ENCODE measurements at places on chromosomes 1 and 21. TPM values are rescaled to one million over a fixed set of nuclear protein-coding genes. Genes with fewer than 3 reads are reported as not detected.

- no peaks in the 10 kb centered on the region for H3K27me3 ChIP-seq
- DNase-seq: no peak
- H3K27ac ChIP-seq: no peak overlapping the region
- no peak overlapping the region for H3K4me3 ChIP-seq
- peaks cover 14% of the 10 kb centered on the region for H3K4me1 ChIP-seq
- no peaks in the 10 kb centered on the region for H3K36me3 ChIP-seq
Observed at GRCh38 chr1:11781297-11781696, 19.3 kb downstream of the C1orf167 start.

The OR2M3 gene
- total RNA-seq: not detected

The OBSCN gene
- 191 TPM for total RNA-seq

The PRAMEF12 gene
- not detected for total RNA-seq

- DNase-seq: peak; percentile 75
- H3K4me1 ChIP-seq: peaks cover 24% of the 10 kb centered on the region
- no peak overlapping the region for H3K4me3 ChIP-seq
- no peaks in the 10 kb centered on the region for H3K36me3 ChIP-seq
- H3K27me3 ChIP-seq: no peaks in the 10 kb centered on the region
Observed at GRCh38 chr1:243268751-243269460, 13.1 kb downstream of the SDCCAG8 start.

GRCh38 chr1:89190017-89190416, 8.7 kb downstream of the GBP4 start:
- H3K27ac ChIP-seq: no peak overlapping the region
- no peaks in the 10 kb centered on the region for H3K27me3 ChIP-seq
- no peaks in the 10 kb centered on the region for H3K36me3 ChIP-seq
- H3K4me1 ChIP-seq: peaks cover 6% of the 10 kb centered on the region
- DNase-seq: no peak

- H3K4me3 ChIP-seq: no peak overlapping the region
- peak; percentile 94 for DNase-seq
- H3K4me1 ChIP-seq: peaks cover 13% of the 10 kb centered on the region
- H3K36me3 ChIP-seq: no peaks in the 10 kb centered on the region
- no peaks in the 10 kb centered on the region for H3K27me3 ChIP-seq
- no peak overlapping the region for H3K27ac ChIP-seq
Observed at GRCh38 chr21:41957991-41958766, 4.4 kb upstream of the C2CD2 start.

DNA sequence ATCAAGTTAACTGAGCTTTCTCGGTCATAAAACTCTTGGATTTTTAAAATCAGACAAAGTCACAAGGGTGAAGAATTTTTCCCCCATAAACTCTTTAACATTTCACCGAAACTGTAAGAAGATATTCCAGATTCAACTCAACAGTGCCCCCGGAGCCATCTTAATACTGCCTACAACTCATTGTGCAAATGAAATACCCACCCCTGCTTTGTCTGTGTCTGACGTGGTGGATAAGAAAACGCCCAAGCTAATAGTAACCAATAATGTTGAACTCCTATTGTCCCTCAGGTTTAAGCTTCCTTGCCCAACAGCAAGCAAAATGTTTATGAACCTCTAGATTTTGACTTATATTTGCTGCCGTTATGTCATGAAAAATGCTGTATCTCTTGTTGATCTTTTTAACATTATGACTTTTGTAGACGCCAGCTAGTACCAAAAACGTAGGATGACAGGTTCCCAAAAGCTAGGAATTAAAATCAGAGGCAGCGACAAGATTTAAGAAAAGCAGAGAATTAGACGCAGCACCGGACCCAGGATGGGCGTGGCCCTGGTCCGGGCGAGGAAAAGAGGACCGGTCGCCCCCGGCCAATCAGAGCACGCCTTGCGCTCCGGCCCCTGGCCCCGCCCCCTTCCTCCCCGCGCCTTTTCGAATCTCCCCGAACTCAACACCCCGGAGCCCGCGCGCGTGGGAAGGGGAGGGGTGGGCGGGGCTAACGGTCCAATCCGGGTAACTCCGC, 1.1 kb downstream of the STMN1 start:
- peak overlapping the region; percentile 86 for H3K4me3 ChIP-seq
- peak; percentile 94 for DNase-seq
- H3K27ac ChIP-seq: peak overlapping the region; percentile 78
- no peaks in the 10 kb centered on the region for H3K27me3 ChIP-seq
- peaks cover 10% of the 10 kb centered on the region for H3K4me1 ChIP-seq

DNA sequence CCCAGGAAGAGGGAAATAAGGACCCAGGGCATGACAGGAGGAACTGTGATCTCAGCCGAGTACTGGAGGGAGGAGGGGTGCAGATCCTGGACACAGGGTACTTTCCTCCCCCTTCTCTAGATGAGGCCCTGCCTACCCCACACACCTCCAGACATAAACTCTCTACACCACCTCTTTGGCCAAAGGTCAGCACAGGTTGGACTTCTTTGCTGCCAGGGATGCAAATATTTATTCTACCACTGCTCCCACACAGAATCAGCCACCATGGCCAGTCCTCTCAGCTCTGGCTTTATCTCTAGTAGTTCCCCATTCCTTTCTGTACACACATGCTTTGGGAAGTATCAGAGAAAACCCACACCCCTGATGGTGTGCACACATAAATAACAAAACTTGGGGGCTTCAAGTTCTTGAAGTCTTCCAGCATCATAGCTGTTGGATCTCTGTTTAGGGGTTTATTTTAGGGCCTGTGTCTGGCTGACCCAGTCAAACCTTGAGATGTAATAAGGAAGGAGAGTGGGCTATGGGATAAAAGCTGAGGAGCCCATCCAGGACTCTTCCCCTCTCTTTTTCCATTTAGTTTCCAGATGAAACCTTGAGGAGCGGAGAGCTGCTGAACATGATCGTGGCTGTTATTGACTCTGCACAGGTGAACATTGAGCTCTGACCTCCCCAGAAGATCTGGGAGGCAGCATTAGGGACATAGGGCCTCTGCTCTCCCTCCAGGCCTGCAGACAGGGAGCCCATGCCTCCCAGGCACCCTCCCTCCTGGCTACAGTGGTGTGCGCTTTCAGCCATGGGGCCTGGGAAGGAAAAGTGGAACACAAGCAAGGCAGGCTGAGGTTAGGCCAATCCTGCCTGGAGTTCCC, 6.7 kb upstream of the SLC27A3 start:
- H3K4me3 ChIP-seq: no peak overlapping the region
- peaks cover 58% of the 10 kb centered on the region for H3K36me3 ChIP-seq
- no peak overlapping the region for H3K27ac ChIP-seq
- no peak for DNase-seq
- no peaks in the 10 kb centered on the region for H3K4me1 ChIP-seq

- no peaks in the 10 kb centered on the region for H3K36me3 ChIP-seq
- H3K4me1 ChIP-seq: peaks cover 60% of the 10 kb centered on the region
- DNase-seq: no peak
Observed at GRCh38 chr1:226661965-226662364, 77.1 kb downstream of the ITPKB start.

DNA sequence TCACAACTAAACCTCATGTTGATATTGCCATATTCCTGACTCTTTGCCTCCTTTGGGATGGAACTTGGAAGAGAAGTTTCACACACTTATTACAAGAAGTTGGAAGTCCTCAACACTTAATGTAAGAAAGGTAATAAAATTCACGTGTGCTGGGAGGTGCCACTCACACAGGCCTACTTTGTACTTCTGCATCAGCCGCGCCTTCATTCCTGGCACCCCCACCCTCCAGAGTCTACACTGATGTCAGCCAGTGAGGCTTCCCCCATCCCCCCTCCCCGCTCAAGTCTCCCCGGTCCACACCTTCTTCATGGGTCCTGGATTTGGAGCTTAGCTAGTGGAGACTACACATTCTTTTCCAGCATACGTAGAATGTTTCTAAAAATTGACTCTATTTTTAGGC, 24.8 kb upstream of the SLC45A1 start:
- H3K4me1 ChIP-seq: no peaks in the 10 kb centered on the region
- no peaks in the 10 kb centered on the region for H3K27me3 ChIP-seq
- no peak overlapping the region for H3K4me3 ChIP-seq
- no peak overlapping the region for H3K27ac ChIP-seq

- H3K36me3 ChIP-seq: peaks cover 24% of the 10 kb centered on the region
- H3K27ac ChIP-seq: peak overlapping the region; percentile 27
- H3K27me3 ChIP-seq: no peaks in the 10 kb centered on the region
- H3K4me1 ChIP-seq: peaks cover 16% of the 10 kb centered on the region
Observed at GRCh38 chr1:29202053-29202452, 20.4 kb upstream of the SRSF4 start.

The FALEC gene
- total RNA-seq: not detected

GRCh38 chr1:169108863-169109560, 2.5 kb downstream of the ATP1B1 start:
- H3K27me3 ChIP-seq: no peaks in the 10 kb centered on the region
- peaks cover 29% of the 10 kb centered on the region for H3K4me1 ChIP-seq
- DNase-seq: peak; percentile 51
- peak overlapping the region; percentile 100 for H3K4me3 ChIP-seq
- peak overlapping the region; percentile 94 for H3K27ac ChIP-seq

DNA sequence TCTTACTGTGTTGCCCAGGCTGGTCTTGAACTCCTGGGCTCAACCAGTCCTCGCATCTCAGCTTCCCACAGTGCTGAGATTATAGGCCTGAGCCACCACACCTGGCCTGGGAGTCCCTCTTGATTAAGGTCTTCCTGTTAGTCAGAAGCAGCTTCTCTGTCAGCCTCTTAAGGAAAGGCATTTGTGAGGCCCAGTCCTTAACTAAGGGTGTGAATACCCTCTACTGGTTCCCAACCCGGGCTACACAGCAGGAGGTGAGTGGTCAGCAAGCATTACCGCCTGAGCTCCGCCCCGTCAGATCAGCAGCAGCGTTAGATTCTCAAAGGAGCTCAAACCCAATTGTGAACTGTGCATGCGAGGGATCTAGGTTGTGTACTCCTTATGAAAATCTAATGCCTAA, 117.2 kb downstream of the DYRK1A start:
- no peak overlapping the region for H3K27ac ChIP-seq
- H3K36me3 ChIP-seq: peaks cover 29% of the 10 kb centered on the region
- no peak for DNase-seq
- H3K27me3 ChIP-seq: no peaks in the 10 kb centered on the region
- H3K4me1 ChIP-seq: peaks cover 3% of the 10 kb centered on the region

- DNase-seq: peak; percentile 81
- peaks cover 2% of the 10 kb centered on the region for H3K4me1 ChIP-seq
- H3K36me3 ChIP-seq: no peaks in the 10 kb centered on the region
- no peaks in the 10 kb centered on the region for H3K27me3 ChIP-seq
Observed at GRCh38 chr1:13723810-13724209, 23.8 kb downstream of the PRDM2 start.

DNA sequence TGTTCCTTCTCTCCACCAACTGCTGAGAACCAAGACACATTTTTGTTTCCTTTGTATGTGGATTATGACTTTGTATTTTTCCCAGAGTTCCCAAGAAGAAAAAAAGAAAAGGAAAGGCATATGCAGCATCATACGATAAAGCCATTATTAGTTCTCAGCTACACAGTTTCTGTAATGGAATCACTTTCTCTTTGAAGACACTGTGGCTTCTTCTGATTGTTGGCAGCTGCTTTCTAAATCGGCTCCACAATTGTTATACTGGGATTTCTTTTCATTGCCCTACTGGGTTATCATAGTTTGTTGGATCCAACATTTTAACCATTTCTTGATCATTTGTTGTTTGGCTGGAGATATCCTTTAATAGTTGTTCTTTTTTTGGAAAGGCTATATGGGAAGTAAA, 89.5 kb upstream of the HIVEP3 start:
- peaks cover 18% of the 10 kb centered on the region for H3K27me3 ChIP-seq
- no peaks in the 10 kb centered on the region for H3K36me3 ChIP-seq
- H3K4me3 ChIP-seq: no peak overlapping the region
- DNase-seq: no peak

The PAX7 gene
- total RNA-seq: not detected

DNA sequence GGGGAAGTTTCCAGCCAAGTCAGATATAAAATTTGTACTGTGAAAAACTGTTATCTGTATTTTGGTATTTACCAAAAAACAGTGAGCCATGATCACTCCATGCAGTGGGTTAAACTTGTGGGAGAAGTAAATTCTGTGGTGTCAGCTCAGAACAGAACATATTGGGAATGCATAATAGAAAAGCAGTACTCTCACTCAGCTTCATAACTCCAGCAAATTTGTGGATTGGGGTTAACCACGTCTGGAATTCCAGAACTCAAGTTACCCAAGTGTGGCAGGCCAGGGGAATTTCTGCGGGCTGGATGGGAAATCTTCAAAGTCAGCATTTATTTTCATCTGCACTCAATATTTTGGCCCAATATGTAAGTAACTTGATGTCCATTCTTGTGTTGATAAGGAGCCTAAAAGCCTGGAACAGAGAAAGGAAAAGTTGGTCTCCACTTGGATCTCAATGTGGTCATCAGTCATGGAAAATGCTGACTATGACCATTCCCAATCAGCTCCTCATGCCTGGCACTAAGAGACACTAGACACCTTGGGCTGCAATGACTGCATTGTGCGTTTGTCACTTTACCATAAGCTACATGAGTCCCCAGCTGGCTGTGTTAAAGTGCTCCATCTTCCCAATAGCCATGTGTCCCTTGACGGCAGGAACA, 39.1 kb upstream of the ENAH start:
- peaks cover 26% of the 10 kb centered on the region for H3K4me1 ChIP-seq
- no peaks in the 10 kb centered on the region for H3K27me3 ChIP-seq
- no peaks in the 10 kb centered on the region for H3K36me3 ChIP-seq
- no peak overlapping the region for H3K27ac ChIP-seq
- DNase-seq: peak; percentile 93

The LCE1F gene
- not detected for total RNA-seq

- DNase-seq: no peak
- H3K36me3 ChIP-seq: no peaks in the 10 kb centered on the region
- H3K4me1 ChIP-seq: peaks cover 18% of the 10 kb centered on the region
- no peaks in the 10 kb centered on the region for H3K27me3 ChIP-seq
- H3K4me3 ChIP-seq: no peak overlapping the region
Observed at GRCh38 chr1:183982172-183982963, 55.2 kb downstream of the COLGALT2 start.

The NDC1 gene
- total RNA-seq: 18.1 TPM

GRCh38 chr1:205284420-205285144, 37.0 kb downstream of the NUAK2 start:
- no peaks in the 10 kb centered on the region for H3K27me3 ChIP-seq
- DNase-seq: peak; percentile 70
- no peaks in the 10 kb centered on the region for H3K36me3 ChIP-seq
- peaks cover 16% of the 10 kb centered on the region for H3K4me1 ChIP-seq
- H3K4me3 ChIP-seq: no peak overlapping the region

GRCh38 chr1:171817511-171818265, 23.6 kb upstream of the DNM3 start:
- no peaks in the 10 kb centered on the region for H3K27me3 ChIP-seq
- DNase-seq: peak; percentile 51
- no peaks in the 10 kb centered on the region for H3K36me3 ChIP-seq
- no peak overlapping the region for H3K27ac ChIP-seq
- H3K4me1 ChIP-seq: no peaks in the 10 kb centered on the region
- no peak overlapping the region for H3K4me3 ChIP-seq

- H3K27me3 ChIP-seq: no peaks in the 10 kb centered on the region
- H3K4me1 ChIP-seq: no peaks in the 10 kb centered on the region
- no peak for DNase-seq
- no peak overlapping the region for H3K27ac ChIP-seq
Observed at GRCh38 chr21:17699524-17700189, 87.0 kb upstream of the BTG3 start.

GRCh38 chr1:175131095-175131494, 61.5 kb downstream of the KIAA0040 start:
- H3K4me1 ChIP-seq: no peaks in the 10 kb centered on the region
- no peak overlapping the region for H3K4me3 ChIP-seq
- no peaks in the 10 kb centered on the region for H3K27me3 ChIP-seq
- no peaks in the 10 kb centered on the region for H3K36me3 ChIP-seq

- H3K27ac ChIP-seq: no peak overlapping the region
- no peaks in the 10 kb centered on the region for H3K36me3 ChIP-seq
- H3K27me3 ChIP-seq: no peaks in the 10 kb centered on the region
- H3K4me1 ChIP-seq: no peaks in the 10 kb centered on the region
- DNase-seq: no peak
Observed at GRCh38 chr21:36507397-36508018, 27.6 kb upstream of the CLDN14 start.

GRCh38 chr21:15164678-15165303, 100.0 kb upstream of the NRIP1 start:
- peak overlapping the region; percentile 18 for H3K27ac ChIP-seq
- no peak overlapping the region for H3K4me3 ChIP-seq
- H3K36me3 ChIP-seq: no peaks in the 10 kb centered on the region

Measured in cardiac muscle cell (in vitro differentiated cells and primary cell).